ENCODE measurements at places on chromosomes 7 and 10.

- no peak for DNase-seq
These were observed 69.4 kb downstream of the C1GALT1 start for GRCh38 chr7:7251742-7252141.

DNA sequence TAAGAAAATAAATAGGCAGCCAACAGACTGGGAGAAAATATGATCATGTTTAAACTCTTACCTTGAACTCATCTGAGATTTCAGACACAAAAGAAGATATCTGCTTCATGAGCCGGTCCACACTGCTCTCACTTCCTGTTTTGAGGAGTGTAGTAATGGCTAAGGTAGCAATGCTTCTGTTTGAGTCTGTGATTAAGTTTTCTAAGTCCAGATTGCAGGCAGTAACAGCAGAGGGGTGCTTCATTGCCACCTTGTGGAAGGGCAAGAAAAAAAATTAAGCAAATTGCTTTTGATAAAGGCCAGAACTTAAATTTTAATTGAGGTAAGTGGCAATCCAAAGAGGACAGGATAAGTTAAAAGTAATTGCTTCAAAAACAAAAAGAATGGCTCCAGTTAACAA, 69.1 kb downstream of the MEST start:
- DNase-seq: no peak

GRCh38 chr7:5477723-5478531, 54.3 kb upstream of the TNRC18 start:
- DNase-seq: no peak

- DNase-seq: no peak
These were observed 53.0 kb downstream of the COPG2 start for GRCh38 chr7:130615583-130615982.

DNA sequence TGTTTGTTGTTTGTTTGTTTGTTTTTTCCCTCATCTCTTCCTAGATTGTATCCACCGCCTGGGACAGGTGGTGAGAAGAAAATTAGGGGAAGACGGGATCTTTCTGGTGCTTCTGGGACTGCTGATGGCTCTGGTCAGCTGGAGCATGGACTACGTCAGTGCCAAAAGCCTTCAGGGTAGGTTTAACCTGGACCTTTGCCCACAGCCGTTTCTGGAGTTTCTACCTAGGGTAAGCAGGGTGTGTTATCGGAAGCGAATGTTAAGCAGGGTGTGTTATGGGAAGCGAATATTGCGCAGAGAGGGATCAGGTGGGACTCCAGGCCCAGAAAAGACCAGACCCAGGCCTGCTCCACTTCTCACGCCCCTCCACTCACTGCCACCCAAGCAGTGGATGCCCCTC, 4.7 kb downstream of the CLCN1 start:
- DNase-seq: no peak
